Esophagus muscularis mucosa (tissue), 4 donors: ENCODE measurements at places on chromosomes 5 and 9. TPM values are rescaled to one million over a fixed set of nuclear protein-coding genes. Genes with fewer than 3 reads are reported as not detected.

The TRIM52 gene
- total RNA-seq, result 19.9 TPM

DNA sequence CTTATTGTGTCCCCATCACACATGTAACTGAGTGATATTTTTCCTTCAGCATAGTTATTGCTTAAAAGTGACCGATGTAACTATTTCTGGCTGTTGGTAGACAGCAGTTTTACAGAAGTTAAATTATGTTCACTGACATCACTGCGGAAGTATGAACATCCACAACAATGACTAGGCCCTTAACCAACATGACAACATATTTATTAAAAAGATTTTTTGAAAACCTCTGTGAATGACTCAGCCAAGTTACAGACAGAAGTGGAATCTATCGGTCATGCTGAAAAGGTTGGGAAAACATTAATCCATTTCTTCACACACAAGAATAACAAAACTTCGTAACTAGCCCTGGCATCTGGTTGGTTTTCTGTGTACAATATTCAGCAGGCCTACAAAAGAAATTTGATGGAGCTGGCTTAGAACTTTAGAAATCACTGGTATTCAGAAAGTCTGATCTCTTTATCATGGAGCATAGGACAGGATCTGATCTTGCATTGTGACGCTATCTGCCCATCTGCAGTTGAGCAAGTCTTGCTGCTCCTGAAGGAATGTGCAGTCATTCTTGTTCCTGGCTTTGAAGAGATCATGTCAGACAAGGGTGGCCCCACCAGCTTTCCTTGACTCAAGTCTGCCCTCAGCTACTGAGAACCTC is 6.5 kb downstream of the GLIS3 start:
- DNase-seq, result peak; percentile 79

The HSPB3 gene
- total RNA-seq, result 33.1 TPM

The INSL6 gene
- total RNA-seq, result not detected

- no peak for DNase-seq
Observed at GRCh38 chr5:120749737-120750136, 285.6 kb downstream of the PRR16 start.

DNA sequence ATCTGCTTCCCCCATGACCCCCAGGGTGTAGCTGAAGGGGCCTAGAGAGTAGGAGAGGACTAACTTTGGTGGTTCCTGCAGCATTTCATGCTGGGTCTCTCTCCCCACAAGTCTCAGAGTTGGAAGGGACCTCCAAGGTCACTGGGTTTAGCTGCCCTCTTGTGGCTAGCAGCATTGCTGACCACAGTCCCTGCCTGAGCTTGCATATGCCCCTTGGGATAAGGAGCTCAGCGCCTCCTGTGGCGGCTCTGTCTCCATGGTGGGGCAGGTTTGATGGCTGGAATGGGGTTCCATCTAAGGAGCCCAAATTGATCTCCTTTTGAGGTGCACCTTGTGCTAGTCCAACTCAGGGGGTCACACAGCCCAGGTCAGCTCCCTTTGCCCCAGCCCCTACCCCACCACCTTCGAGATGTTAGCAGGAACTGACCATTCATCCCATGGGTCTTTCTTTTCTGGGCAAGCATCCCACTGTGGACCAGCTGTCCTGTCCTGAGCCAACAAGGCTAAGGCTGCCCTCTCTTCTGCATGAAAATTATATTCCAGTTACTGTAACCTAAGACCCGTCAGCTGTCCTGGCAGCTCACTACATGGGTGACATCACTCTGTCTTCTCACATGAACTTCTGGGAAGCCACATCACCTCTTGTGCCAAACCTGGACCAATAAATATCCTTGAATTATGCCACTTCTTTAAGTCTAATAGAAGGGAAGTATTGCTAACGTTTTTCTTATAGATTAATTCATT is 196.2 kb downstream of the HSPA4 start:
- DNase-seq, result no peak

- DNase-seq, result no peak
Observed at GRCh38 chr5:170277867-170278281, 19.7 kb downstream of the LCP2 start.

The WNT8A gene
- total RNA-seq, result not detected

DNA sequence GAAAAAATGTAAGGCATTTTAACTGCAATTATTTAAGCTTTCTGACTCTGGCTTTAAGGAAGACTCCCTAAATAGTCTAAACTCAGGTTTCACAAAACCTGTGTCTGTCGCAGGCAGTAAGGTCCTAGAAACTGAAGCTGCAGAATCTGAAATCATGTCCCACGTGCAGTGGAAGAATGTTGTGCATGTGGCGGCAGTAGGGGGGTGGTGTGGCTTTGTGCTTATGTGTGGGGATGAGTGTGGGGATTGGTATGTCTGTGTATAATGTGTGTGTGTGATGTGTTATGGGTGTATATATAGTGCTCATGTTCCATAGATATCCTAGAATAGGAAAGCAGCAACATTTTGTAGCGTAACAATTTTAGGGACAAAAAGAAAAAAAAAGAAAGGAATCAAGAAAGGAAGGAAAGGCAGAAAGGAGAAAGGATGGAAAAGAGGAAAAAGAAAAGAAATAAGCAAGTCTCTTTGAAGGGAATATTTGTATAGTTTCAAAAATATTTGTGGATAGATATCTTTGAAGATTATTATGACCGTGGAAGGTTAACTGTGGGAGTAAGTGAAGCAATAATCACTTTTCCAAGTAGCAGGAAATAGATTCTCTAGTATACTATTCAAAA is 6.6 kb downstream of the ANKDD1B start:
- DNase-seq, result no peak

The TMEM252 gene
- not detected for total RNA-seq

- no peak for DNase-seq
Observed at GRCh38 chr9:114098021-114098935, 814 bp downstream of the KIF12 start.

The SPATA9 gene
- total RNA-seq, result not detected

The TDRD7 gene
- 15.8 TPM for total RNA-seq

GRCh38 chr9:95793924-95794828 is 81.3 kb upstream of the ERCC6L2 start:
- DNase-seq, result no peak

The REEP2 gene
- total RNA-seq, result 55.9 TPM

DNA sequence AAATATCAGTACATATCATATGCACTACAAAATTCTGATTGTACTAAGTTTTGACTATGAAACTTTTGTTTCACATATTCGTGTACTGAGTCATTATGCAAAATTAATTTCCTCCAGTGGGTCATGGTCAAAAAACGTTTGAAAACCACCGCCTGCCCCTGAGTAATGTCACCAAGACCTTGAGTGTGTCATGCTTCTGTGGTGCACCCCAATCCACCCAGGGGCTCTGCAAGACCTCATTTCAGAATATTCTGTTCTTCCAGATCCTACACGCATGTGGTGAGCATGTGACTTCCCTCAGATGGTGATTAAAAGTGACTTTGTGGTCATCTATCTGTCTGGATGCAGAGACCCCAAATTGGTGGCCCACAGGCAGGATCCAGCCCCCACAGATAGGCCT is 31.0 kb downstream of the ABLIM3 start:
- no peak for DNase-seq

DNA sequence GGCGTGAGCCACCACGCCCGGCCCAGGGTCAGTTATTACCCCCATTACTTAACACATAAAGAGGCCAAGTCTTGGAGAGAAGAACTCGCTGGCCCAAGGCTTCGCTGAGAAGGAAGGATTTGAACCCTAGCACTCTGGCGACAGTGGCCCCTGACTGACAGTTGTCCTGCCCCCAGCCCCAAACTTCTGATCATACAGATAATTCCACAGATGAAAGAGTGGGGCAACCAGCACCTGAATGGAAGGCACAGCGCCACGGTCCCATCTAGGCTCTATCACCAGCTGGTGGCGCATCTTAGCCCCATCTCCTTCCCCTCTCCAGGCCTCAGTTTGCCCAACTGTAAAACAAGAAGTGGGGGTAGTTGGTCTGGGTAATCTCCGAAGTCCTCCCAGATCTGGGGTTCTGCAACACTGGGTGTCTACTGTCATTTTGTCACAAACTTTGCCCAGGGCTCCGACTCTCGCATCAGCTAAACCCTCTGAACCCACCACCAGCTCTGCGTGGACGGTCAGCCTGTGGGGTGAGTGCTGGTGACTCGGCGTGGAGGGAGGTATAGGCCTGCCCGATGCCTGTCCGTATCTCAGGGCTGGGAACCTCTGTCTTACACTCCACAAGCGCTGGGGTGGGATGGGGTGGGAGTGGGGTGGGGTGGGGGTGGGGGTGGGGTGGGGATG is 209.3 kb downstream of the C9orf50 start:
- DNase-seq, result no peak

The SPACA9 gene
- total RNA-seq, result 10.1 TPM

- DNase-seq, result no peak
Observed at GRCh38 chr5:91420879-91421278, 37.8 kb upstream of the ARRDC3 start.

DNA sequence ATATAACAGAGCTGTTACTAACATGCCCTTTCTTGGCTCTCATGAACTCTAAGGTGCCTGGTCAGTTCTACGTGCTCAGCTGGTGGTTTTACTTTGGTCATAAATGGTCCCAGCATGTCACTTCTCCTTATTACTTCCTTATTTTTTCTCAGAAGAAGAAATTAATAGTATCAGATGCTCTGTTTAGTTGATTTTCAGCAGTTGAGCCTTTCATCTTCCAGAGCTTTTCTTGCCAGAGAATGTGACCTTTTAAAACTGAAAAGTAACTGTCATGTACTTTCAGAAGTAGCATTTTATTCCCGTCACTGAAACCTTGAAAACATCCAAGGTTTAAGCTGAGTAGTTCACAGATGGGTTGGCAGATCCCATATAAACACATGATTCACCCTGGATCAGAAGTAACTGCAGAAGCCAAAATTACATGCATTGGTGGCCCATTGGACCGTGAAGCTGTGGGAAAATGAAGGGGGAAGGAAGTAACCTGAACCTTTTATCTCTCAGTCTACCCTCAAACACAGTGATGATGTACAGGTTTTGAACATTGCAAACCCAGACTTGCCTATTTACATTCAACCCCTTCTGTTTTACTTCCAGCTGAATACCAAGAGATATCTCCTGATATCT is 50.5 kb downstream of the HACD4 start:
- no peak for DNase-seq

The DDX41 gene
- 65.1 TPM for total RNA-seq

The SHISAL2B gene
- not detected for total RNA-seq

- DNase-seq, result no peak
Observed at GRCh38 chr5:56066931-56067450, 72.2 kb upstream of the IL6ST start.

DNA sequence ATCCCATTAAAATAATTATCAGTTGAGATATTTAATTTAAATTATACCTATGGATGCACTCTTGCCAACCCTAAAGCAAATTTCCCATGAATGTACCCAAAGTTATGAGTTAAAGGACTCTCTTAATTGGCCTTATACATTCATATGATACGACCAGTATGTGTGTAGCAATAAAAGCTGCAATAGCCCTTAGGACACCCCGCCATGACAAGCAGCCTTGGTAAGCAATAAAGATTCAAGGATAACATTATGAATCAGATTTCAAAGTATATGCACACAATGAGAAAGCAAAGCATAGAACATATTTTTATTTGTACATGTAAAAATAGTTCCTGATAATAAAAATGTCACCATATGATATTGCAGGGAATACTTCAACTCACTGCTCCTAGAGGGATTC is 1699.3 kb upstream of the CDH9 start:
- DNase-seq, result no peak

GRCh38 chr9:131539223-131539923 is 6.0 kb upstream of the PRRT1B start:
- DNase-seq, result no peak

GRCh38 chr9:98658951-98659351 is 49.8 kb downstream of the GABBR2 start:
- no peak for DNase-seq

GRCh38 chr9:71761938-71762353 is 6.4 kb downstream of the CEMIP2 start:
- peak; percentile 19 for DNase-seq

DNA sequence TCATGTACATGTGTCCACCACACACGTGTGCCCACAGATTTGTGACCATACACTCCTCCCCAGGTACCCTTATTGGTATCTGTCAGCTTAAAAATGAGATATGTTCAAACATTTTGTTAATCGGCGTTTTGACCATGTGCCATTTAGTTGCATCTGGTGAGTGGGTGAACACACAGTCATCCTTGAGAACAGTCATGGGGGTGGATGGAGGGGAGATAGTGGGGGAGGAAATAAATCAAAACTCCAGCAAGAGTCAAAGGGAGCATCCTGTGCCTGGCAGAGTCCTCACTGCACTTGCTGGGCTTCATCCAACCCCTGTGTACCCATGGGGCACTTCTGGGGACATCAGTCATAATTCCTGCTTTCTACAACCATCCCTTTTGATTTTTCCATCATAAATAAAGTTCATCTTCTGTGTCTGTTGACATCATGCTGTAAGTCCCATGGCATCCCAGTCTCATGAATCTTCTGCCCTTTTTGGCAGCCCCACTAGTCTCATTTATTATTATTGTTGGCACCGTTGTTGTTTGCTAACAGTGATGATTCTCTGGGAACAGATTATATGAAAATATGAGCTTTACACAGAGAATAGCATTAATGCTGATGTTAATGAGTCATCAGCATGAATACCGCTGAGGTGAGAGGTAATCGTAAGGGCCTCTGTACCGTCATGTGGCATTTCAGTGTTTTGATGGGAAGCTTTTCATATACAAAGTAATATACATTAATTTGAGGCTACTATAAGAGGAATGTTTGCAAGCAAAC is 24.4 kb upstream of the CLK4 start:
- no peak for DNase-seq

DNA sequence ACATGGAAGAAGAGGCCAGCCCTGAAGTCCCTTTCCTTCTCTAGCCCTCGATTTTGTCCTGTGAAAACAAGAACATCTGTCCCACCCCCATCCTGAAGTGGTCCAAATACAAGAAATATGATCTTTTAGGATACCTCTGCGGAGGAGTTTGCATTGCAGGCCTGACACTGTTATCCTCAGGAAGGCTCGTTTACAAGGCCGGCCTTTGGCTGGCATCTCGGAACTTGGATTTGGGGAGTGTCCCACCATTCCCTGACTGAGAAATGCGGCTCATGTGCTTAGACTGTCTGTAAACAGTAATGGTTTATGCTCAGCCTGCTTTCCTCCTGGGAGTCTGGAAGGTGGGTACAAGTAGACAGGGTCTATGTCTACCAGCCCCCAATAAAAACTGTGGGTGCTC is 26.4 kb downstream of the WHRN start:
- no peak for DNase-seq

- DNase-seq, result no peak
Observed at GRCh38 chr9:121439711-121440664, 59.7 kb downstream of the GGTA1 start.

- no peak for DNase-seq
Observed at GRCh38 chr9:68983008-68983411, 30.9 kb downstream of the PRKACG start.
